ENCODE measurements at places on chromosomes 7 and 10.

- DNase-seq, result no peak
Observed at GRCh38 chr7:117176206-117176605, 146.7 kb downstream of the WNT2 start.

- no peak for DNase-seq
Observed at GRCh38 chr7:3197567-3198213, 103.4 kb upstream of the SDK1 start.

- no peak for DNase-seq
Observed at GRCh38 chr7:42253316-42253715, 16.3 kb upstream of the GLI3 start.

- no peak for DNase-seq
Observed at GRCh38 chr7:101156866-101157589, 2.8 kb downstream of the AP1S1 start.

- DNase-seq, result no peak
Observed at GRCh38 chr7:22651534-22652243, 75.3 kb upstream of the IL6 start.

DNA sequence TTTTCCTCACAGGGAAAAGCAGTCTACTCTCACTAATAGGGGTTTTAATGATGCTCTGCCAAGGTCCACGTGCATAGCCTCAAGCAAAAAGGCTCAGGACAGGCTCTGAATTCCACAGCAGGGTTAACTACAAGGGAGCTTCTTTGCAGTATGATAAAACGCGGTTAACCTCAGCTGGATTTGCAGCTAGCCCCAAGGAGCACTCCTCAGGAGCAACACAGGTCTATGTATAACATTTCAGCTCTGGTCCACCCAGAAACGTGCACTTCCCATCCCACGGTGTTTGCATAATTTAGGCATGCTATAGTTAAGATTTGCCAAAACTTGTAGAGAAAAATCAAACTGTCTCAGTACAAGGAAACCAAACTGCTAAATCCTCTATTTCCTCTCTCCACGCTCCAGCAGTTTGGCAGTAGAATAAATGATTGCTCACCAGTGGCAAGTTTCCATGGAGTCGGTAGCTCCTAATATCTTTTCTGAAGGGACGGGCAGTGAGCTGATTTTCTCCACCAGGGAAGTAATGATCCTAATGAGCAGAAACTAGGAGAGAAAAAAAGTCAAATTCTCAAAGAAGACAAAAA is 13.1 kb upstream of the ASB4 start:
- DNase-seq, result no peak

DNA sequence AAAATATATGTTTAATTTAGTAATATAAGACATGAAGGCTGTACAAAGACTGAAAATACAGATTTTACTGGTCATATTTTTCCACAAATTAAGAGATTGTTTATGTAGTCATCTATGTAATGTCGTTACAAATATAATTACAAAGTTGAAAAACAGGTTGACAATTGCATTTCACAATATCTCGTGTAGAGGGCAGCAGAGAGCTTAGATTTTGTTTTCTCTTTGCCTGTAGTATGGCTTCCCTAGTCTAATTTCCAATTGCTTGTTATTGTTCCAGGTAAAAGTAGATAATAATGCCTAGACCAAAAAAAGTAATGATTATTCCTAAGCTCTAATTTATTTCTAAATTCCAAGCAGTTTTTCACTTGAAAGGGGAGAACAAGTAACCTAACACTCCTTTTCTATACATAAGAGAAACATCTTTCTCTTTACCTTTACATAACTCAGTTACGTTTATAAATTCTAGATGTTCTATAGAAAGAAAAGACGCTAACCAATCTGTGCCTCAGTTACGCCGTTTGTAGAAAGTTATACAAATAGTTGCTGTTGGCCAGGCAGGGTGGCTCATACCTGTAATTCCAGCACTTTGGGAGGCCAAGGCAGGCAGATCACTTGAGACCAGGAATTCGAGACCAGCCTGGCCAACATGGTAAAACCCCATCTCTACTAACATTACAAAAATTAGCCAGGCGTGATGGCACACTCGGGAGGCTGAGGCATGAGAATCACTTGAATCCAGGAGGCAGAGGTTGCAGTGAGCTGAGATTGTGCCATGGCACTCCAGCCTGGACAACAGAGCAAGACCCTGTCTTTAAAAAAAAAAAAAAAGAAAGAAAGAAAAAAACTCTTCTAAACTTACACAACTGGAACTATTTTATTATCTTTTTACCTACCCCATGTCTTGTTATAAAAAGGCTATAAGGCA is 30.0 kb downstream of the NET1 start:
- peak; percentile 22 for DNase-seq

- no peak for DNase-seq
Observed at GRCh38 chr7:157650801-157651200, 314.0 kb downstream of the DNAJB6 start.

Data from stimulated activated effector memory CD8-positive, alpha-beta T cell treated with anti-CD3 and anti-CD28 coated beads, Interleukin-12 subunit alpha, Interleukin-12 subunit beta, amount 100 ng/mL, for 72 hours (primary cell).